Ascending aorta (tissue), 2 donors: ENCODE measurements at places on chromosomes 3 and 15.

DNA sequence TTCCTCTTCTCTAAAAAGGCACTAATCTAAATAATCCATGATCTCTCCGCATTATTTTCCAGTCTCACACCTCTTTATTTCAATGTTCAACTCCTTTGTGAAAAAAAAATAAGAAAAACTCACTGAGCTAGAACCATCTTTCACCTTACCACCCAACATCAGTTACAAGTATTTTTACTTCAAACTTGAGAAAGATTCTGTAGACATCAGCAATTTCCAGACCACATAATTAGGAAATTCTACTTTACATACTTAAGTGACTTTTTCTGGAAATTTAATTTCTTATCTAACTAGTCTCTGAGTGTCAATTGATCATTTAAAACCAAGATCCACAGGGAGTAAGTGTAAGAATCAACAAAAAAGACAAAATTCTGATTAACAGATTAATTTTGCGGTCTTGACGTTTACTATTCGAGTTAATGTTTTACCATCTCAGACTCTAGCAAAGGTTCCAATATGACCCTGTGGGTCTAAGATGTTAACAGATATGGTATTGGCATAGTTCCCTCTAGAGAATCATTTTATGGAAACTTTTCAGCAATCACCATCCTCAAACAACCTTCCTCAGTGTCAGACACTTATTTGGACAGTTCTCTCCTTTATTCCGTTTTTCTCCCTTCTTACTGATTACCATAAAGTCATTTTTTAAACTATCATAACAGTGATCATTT, 5.1 kb downstream of the ATP13A3 start:
- no peak for DNase-seq

DNA sequence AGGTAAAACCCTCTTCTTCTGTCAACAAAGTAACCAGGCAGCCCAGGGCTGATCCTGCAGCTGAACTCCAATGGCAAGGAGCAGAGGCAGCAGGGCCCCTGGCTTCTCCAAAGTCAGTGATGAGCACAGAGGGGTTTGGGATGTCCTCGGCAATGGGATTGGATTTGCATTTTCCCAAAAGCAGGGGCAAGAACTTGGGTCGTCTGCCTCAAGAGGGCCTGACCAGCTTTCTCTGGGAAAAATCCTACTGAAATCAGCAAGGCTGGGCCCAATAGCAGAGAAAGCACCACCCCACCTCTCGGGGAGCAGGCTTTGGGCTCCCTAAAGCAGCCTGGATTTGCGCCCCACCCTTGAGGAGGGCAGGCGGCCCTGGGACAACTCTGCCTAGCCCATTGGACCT, 210.0 kb upstream of the IGF1R start:
- no peak for DNase-seq

DNA sequence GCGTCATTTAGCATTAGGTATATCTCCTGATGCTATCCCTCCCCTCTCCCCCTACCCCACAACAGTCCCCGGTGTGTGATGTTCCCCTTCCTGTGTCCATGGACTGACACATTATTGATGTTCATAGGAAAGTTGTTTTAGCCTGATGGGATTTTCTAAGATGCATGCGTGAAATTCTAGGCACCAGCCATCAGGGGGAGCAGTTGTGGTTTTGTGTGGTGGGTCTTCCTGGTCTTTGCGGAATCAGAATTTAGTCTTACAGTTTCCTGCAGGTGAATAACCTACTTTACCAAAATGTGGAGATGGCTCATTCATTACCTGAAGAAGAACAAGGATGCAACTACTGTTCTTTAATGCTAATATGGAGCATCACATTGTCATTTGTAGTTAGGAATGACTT, 455.0 kb upstream of the THBS1 start:
- no peak for DNase-seq

DNA sequence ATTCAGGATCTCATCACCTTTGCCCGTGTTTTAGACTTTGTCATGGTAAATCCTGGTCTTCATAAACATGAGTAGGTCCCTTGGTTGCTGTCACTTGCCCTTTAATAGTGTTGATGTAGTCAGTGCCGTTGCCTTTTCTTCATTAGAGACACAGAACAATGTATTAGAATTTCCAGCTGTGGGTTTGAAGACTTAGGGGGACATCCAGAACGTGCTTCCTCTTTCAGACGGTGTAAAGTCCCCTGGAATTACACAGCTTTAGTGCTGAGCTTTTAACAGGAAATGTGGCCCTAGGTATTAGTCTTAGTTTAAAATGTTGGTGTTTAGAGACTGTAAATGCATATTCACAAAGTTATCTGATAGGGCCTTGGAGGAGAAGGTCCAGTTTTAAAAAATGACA, 8.8 kb upstream of the LRCH3 start:
- DNase-seq, result no peak

- no peak for DNase-seq
These were observed 10.7 kb upstream of the CSTA start for GRCh38 chr3:122314228-122314876.

- no peak for DNase-seq
These were observed 22.2 kb downstream of the POC1A start for GRCh38 chr3:52132041-52132440.

DNA sequence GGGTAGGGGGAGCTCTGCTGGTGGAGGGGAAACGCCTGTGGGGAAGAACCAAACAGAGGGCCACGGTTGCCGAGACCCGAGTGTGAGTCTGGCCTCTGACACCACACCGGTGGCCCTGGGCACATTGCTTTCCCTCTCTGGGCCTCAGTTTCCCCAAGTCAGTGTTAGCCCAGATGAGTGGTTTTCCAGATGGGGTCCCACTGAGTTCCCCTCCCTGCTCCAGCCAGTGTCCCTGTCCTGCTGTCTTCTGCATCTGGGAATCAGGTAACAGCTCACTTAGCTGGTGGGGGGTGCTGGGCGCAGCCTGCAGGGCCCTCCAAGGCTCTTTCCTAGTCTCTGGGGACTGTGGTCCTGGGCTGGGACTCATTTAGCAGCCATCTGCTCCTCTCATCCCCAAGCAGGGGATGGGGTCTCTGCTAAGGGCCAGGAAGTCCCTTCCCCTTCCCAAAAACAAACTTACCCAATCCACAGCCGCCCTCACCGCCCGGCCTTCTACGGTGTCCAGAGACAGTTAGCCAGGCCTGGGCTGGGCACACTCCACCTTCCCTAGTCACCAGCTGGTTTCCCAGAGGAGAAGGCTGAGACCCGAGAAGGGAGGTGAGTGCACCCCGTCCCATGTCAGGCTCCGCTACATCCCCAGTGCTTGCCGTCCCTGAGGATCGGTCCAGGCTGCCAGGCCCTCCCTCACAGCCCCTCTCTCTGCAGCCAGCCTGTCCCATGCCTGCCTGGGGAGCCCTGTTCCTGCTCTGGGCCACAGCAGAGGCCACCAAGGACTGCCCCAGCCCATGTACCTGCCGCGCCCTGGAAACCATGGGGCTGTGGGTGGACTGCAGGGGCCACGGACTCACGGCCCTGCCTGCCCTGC, 676 bp downstream of the GP9 start:
- DNase-seq, result no peak

DNA sequence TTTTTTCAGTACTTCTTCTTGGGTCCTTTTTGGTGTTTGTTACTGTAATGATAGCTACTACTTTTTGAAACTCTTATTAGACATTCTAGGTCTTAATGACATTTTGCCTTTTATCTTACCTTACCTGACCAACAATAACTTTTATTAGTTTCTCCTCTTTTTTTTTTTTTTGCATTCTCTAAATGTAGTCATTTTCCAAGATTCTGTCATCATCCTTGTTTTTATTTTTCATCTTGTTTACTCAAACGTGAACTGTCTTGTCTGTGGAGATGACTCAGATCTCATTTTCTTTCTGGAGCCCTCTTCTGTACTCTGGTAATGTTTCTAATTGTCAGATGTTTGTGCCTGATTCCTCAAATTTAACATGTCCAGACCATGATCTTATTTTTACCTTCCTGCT, 2.9 kb downstream of the ABHD5 start:
- no peak for DNase-seq

DNA sequence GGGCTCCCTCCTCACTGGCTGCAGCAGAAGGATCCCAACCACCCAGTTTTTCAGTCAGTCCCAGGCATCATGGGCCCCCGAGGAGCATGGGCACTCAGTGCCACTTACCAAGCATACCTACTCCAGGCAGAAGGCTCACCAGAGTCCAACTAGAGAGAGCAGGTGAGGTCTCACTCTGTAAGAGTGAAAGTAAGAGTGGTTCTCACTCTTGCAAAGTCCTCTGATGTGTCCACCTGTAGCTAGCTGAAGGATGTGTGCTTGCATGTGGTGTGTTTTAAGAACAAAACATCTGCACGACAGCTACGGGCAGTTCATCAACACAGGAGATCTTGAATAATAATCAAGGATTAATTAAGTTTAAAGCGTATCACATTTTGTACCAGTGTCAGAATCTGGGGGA, 49.7 kb downstream of the CCK start:
- DNase-seq, result no peak

- no peak for DNase-seq
These were observed 62.9 kb upstream of the ZBTB38 start for GRCh38 chr3:141305436-141305835.

DNA sequence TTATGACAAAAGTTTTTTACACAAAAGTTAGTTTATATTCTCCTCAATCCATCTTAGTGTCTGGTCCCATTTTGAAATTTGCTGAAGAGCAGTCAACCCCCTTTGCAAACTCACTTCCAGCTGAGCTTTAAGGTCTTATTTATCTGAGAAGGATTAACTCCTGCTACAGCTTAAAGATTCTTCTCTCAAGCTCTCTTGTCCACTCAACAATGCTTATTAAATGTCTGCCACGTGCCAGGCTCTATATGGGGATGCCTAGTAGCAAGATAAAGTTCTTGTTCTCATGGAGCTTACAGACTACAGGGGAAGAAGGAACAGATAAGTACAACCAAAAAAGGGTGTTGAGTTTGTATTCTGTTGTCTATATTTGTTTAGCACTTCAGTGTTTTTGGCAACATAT, 18.7 kb downstream of the TMPRSS7 start:
- no peak for DNase-seq

DNA sequence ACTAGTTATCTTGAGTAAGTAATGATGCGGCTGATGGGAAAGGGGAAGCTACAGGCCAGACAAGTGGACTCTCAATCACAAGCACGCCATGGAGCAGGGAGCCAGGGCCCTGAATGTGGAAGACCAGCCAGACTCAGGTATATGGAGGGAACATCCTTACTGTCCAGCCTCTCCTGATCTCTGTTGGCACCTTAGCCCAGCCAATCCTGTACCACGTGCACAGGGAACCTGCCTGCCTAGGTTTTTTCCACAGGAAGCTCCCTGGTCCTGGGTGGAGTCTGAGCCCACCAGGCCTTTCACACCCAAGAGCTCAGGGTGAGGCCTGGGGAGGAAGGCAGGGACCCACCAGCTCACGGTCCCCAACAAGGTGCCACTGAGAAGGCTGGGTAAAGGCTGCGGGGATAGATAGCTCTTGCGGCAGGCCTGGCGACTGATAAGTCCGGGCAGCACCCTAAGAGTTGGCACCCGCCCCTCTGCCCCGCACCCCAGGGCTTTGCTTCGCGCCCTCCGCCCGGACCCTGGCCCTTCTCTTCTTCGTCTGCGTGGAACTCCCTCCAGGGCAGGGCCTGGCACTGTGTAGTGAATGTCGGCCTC, 933 bp upstream of the APEH start:
- no peak for DNase-seq

DNA sequence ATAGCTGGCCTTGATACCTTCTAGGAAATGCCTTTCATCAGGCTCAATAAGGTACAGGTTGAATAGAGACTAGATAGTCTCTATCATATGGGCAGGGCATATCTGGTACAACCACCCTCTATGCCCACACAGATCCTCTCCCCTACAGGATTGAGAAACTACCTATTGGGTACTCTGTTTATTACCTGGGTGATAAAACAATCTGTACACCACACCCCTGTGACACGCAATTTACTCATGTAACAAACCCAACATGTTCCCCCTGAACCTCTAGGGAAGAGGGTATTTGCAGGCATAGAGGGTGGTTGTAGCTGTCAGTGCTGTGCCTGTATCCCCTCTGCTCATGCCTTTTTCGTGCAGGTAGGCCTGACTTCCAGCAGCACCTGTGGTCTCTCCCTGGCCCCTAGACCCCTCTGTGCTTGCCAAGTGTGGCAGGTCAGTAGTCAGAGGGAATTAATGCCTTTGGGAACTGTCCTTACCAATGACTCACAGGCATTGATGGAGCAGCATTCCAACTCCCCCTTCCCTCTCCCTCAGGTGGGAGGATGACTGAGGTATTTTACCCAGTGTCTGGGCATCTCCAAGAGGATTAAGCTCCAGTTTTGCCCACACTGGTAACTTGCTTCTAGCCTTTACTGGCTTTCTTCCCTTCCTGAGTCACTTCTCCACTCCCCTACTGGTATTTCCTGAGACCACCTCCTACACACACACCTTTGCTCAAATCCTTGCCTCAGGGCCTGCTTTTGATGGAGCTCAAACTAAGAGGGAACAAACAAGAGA, 18.3 kb downstream of the CLSTN2 start:
- DNase-seq, result no peak

DNA sequence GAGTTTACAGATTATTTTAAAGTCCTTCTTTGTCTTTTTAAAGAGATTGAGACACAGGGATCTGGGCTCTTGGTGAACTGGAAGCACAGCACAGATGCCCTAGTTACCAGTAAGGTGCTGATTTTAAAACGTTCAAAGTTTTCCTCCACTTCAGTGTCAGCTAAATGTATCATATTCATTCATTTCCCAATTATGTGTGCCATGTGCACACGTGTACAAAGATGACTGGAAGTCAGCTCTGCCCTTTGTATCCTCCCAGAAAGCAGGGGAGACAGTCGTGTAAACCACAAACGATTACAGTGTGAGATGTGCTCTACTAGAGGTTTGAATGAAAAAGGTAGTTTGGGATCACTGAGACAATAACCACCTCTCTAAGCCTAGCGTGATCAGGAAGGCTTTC, 730 bp downstream of the ZKSCAN7 start:
- DNase-seq, result no peak

DNA sequence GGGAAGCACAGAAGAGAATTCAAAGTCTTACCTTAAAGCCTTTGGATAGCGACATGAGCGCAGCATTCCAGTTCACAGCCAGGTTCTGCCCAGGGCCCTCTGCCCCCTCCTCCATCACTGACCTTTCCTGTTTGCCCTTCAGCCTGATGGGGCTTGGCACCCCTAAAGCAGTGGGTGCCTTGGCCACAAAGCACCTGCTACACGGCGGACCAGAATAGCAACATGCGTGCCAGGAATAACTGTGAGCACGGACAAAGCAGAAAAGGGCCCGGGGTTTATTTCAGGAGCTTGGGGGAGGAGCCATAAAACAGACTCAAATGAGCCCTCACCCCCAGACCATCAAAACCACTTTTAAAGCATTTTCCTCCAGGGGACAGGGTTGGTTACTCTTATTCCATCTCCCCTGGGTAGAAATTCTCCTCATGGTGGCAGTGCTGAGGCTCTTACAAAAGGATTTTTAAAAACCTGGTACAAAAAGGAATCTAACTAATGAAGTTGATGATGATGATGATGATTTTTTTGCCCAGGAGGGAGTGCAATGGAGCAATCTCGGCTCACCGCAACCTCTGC, 135.4 kb downstream of the KLF13 start:
- peak; percentile 49 for DNase-seq
